Amniotic stem cell (primary cell): ENCODE measurements at places on chromosomes 6 and 20.

DNA sequence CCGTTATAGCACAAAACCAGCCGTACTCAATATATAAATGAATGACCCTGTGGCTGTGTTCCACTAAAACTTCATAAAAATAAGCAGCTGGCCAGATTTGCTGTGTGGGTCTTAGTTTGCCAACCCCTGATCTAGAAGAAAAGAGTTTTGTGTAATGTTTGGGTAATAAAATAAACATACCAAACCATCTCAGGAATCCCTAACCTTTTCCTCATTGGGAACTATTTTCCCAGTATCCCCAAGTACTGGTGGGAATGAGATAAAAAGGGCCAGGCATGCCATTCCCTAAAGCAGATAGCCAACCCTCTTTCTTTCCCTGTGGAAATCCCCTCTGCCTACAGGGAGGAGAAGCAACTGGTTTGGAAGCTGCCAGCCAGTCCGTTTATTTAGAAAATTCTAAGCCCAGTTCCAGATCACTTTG, 169.1 kb upstream of the AKAP12 start:
- no peak for DNase-seq

GRCh38 chr6:101662111-101662897, 268.8 kb downstream of the GRIK2 start:
- no peak for DNase-seq

- DNase-seq = no peak
Observed at GRCh38 chr6:86595641-86596040, 341.7 kb upstream of the HTR1E start.

GRCh38 chr6:9795880-9796279, 619.0 kb downstream of the TFAP2A start:
- DNase-seq = no peak

- DNase-seq = no peak
Observed at GRCh38 chr6:102717737-102718456, 1324.4 kb downstream of the GRIK2 start.

DNA sequence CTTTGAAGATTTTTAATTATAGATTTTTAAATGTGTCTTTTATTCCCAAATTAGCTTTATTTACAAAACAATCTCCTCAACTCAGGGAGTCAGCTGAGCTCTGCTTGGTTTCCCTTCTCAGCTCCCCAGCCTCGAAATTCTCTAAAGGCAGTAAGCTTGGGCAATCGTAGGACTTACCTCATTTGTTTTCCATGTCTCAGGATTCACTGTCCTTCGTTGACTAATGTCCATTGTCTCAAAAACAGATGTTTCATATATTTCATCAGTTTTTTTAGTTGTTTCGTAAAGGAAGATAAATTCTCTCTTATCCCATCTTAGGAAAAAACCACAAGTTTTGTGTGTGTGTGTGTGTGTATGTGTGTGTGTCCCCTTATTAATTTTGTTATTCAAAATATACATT, 102.2 kb upstream of the ADGRF1 start:
- no peak for DNase-seq

- no peak for DNase-seq
Observed at GRCh38 chr6:12174878-12175277, 115.3 kb upstream of the EDN1 start.

DNA sequence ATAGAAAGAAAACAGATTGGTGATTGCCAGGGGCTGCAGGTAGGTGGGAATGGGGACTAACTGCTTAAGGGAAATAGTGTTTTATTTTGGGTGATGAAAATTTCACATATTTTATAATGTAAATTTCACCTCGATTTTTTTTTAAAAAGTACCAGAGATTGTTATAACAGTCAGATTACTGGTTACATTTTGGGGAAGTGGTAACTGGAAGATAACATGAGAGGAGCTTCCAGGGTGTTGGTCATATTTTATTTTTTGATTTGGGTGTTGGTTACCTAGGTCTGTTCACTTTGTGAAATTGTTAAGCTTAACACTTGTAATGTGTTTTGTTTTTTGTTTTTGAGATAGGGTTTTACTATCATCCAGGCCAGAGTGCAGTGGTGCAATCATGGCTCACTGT, 17.2 kb upstream of the CRIP3 start:
- no peak for DNase-seq

GRCh38 chr6:167898673-167899311, 72.1 kb downstream of the AFDN start:
- no peak for DNase-seq

- no peak for DNase-seq
Observed at GRCh38 chr6:26500102-26500501, at the start of gene BTN1A1. BTN1A1 (plus strand) TSS chr6:26500303; CDS start chr6:26501287, 984 bp downstream.

DNA sequence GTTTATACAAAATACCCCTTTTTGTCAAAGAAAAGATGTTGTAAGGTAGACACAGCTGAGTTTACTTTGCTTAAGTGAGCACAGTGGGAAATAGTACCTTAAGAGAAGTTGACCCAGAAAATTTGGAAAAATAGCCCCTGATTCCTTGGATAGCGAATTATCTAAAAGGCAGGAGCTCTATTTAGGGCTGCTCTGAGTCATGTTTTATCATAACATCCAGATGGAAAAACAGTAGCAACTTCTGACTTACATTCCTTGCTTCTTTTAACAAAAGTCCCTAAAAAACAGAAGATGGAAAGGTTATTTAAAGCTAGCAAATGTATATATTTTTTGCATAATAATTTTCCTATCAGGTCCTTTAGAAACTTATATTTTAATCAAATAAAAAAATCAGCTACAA, 59.0 kb downstream of the THEMIS start:
- no peak for DNase-seq
